Neural progenitor cell (in vitro differentiated cells): ENCODE measurements at places on chromosomes 7 and 10. TPM values are rescaled to one million over a fixed set of nuclear protein-coding genes. Genes with fewer than 3 reads are reported as not detected.

Gene THSD7A
- total RNA-seq, result 0.22 and 0.28 TPM in 2 replicates

Gene SDK1
- 4.4 and 4.9 TPM in 2 replicates for total RNA-seq

Gene H2BK1
- total RNA-seq, result not detected in 2 replicates

Gene CFTR
- total RNA-seq, result 0.06 and 0.15 TPM in 2 replicates

DNA sequence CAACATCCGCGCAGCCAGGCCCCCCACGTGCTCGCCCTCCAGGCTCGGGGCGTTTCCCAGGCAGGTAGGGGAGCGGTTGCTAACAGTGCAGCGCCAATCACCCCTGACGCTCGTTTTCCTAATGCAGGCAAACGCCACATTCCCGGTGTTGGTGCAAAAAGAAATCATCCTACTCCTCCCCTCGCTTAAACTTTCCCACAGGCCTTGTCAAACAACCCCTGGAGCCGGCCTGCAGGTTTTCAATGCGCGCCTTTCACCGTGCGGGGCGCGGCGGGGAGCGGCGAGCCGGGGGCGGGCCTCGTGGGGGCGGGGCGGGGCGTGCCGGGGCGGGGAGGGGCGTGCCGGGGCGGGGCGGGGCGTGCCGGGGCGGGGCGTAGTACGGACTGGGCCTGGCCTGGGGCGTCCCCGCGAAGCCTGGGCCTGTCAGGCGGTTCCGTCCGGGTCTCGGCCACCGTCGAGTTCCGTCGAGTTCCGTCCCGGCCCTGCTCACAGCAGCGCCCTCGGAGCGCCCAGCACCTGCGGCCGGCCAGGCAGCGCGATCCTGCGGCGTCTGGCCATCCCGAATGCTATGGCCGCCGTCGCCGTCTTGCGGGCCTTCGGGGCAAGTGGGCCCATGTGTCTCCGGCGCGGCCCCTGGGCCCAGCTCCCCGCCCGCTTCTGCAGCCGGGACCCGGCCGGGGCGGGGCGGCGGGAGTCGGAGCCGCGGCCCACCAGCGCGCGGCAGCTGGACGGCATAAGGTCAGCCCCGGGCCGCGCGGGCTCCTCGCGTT is at the start of gene ECHDC3:
Gene ECHDC3 (plus strand): TSS at position 374 of the 770 bp plus-strand sequence. CDS start 195 bp downstream, at position 569.
- H3K27me3 ChIP-seq, result no peaks in the 10 kb centered on the region
- peaks cover 4% of the 10 kb centered on the region for H3K4me1 ChIP-seq
- H3K36me3 ChIP-seq, result no peaks in the 10 kb centered on the region
- peak; percentile 62 for DNase-seq
- H3K4me3 ChIP-seq, result peak within 1 kb of the TSS; percentile 38

GRCh38 chr10:100970914-100971811 is 1.9 kb downstream of the SEMA4G start:
- peaks cover 13% of the 10 kb centered on the region for H3K4me1 ChIP-seq
- H3K27ac ChIP-seq, result no peak overlapping the region
- H3K4me3 ChIP-seq, result no peak overlapping the region
- DNase-seq, result no peak
- no peaks in the 10 kb centered on the region for H3K36me3 ChIP-seq

- peak; percentile 12 for DNase-seq
- no peak overlapping the region for H3K27ac ChIP-seq
- no peak overlapping the region for H3K4me3 ChIP-seq
- H3K27me3 ChIP-seq, result peaks cover 61% of the 10 kb centered on the region
- no peaks in the 10 kb centered on the region for H3K36me3 ChIP-seq
- no peaks in the 10 kb centered on the region for H3K4me1 ChIP-seq
These were observed 23.9 kb downstream of the ITGA8 start for GRCh38 chr10:15695852-15696251.

- no peak overlapping the region for H3K4me3 ChIP-seq
- no peaks in the 10 kb centered on the region for H3K36me3 ChIP-seq
- H3K4me1 ChIP-seq, result peaks cover 4% of the 10 kb centered on the region
- no peaks in the 10 kb centered on the region for H3K27me3 ChIP-seq
These were observed 142.5 kb upstream of the PRKCQ start for GRCh38 chr10:6722616-6723004.

- H3K27ac ChIP-seq, result no peak overlapping the region
- no peak overlapping the region for H3K4me3 ChIP-seq
- H3K36me3 ChIP-seq, result no peaks in the 10 kb centered on the region
- H3K27me3 ChIP-seq, result no peaks in the 10 kb centered on the region
These were observed 34.3 kb upstream of the TMEM26 start for GRCh38 chr10:61487506-61487905.

DNA sequence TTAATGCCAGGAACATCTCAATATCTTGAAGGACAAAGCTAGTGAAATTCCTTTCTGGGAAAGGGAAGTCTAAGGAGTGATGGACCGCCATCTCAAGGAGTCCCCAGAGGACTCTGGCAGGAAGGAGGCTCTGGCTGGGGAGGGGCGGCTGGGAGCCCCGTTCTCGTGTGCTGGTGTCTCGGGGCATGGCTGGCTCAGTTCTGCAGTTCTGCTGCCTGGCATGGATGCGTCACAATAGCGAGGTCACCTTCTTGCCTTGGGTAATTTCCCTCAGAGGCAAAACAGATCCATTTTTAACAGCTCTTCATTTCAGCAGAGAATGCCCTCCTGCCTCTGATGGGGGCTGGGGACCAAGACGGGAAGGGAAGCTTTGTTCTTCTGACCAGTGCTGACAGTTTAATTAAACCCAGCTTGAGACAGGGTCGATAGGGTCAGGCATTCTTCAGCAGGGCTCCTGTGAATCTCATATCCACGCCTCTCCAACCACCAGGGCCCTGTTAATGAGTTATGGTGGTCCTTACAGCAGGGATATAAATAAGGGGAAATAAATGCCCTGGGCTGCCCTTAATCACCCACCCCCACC is 35.7 kb downstream of the SLIT1 start:
- H3K27me3 ChIP-seq, result no peaks in the 10 kb centered on the region
- no peak overlapping the region for H3K4me3 ChIP-seq
- peak overlapping the region; percentile 3 for H3K27ac ChIP-seq
- peak; percentile 74 for DNase-seq
